ENCODE measurements at places on chromosomes 3 and 15.

- peak; percentile 11 for DNase-seq
Measured at GRCh38 chr15:27342991-27343390, 372.0 kb downstream of the GABRG3 start.

- DNase-seq = no peak
Measured at GRCh38 chr15:95598251-95598855, 732.1 kb upstream of the NR2F2 start.

- no peak for DNase-seq
Measured at GRCh38 chr3:119898478-119899191, 116.7 kb downstream of the NR1I2 start.

DNA sequence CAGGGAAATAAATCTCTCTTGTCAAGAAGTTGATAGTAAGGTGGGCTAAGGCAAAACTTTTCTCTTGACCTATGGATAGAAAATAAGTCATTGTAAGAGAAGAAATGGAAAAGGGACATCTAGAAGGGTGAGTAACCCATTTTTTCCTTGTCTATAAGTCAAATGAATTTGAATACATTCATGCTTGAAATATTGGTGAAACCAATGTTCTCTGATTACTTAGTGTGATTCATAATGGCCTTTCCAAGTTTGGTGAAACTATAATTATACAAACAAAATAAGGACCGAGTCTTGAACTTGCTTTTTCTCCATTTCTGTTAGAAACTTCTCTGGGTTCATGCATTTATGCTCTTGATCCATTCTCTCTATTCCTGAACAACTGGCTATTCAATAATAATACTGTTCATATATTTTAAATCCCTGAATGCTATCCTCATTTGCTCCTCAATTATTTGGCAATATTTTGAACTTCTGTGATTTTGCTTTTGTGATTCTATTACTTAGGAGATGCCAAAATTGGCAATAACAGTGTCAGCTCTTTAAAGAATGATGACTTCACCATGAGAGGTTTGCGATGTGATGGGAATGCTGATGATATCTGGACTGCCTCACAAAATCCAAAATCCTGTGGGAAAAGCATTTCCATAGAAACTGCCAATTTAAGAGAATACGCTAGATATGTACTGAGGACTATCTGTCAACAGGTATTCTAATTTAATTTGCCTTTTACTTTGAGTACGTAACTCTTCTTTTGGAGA, 12.3 kb downstream of the P2RY12 start:
- no peak for DNase-seq

- DNase-seq = no peak
Measured at GRCh38 chr3:39121621-39122020, 14.1 kb downstream of the TTC21A start.

DNA sequence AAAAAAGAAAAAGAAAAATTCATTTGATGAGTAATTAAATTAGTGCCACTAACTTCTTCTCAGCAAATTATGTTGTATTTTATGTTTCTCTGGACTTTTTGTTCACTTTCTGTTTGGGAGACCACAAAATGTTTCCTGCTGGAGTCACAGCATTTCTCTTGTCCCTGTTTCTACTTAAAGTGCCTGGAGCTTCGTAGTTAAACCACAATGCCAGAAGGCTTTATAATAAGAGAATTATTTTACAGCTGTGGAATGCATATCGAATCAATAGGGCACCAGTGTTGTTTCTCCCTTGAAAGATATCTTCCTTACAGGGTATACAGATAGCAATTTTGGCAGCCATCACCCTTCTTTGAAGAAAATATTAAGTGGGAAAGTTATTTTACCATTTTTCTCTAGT, 3.2 kb downstream of the DTWD1 start:
- no peak for DNase-seq

DNA sequence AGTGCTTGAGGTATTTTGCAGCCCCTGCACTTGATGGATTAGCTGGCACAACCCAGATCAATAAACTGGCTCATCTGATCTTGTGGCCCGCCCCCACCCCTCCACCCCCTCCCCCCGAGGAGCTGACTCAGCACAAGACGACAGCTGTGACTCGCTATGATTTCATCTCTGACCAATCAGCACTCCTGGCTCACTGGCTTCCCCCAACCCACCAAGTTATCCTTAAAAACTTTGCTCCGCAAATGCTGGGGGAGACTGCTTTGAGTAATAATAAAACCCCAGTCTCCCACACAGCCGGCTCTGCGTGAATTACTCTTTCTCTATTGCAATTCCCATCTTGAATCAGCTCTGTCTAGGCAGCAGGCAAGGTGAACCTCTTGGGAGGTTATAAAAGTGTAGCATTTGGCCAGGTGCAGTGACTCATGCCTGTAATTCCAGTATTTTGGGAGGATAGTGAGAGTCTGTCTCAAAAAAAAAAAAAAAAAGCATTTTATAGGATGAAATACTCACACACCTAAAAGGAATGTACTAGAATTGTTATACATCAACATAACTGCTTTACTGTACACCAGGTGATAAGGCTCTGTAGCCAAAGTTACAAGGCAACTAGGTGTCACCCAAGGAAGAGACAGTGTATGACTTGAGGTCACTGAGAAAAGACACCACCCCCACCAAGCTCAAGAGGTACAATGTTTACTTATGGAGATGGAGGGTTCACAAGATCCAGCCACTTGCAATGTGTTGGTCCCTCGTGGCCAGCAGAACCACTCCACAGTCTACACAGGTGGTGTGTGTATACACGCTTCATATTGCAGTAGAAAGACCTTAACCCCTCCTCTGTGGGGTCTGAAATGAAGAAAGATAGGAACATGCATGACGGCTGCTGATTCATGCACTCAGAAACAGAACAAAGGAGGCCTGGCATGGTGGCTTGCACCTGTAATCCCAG, 8.6 kb downstream of the ZNF445 start:
- DNase-seq = no peak

- DNase-seq = no peak
Measured at GRCh38 chr3:167989066-167989465, 106.7 kb downstream of the GOLIM4 start.

DNA sequence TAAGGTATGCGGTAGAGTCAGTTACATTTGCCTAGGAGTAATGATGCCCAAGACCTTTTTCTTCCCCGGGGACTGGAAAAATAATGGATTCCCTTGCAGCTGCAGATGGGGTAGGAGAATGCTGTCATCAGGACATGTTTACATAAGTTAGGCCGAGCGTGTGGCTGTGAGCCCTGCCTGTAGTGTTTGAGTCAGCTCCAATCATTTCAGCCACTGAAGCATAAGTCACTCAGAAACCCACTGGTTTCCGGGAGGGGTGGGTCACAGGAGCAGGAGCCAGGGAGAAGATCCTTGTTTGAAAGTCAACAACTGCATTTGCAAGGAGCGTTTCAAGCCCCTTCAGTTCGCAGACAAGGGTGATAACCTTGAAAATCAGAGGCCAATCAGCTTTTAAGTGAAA, 562.3 kb downstream of the MCTP2 start:
- DNase-seq = no peak

DNA sequence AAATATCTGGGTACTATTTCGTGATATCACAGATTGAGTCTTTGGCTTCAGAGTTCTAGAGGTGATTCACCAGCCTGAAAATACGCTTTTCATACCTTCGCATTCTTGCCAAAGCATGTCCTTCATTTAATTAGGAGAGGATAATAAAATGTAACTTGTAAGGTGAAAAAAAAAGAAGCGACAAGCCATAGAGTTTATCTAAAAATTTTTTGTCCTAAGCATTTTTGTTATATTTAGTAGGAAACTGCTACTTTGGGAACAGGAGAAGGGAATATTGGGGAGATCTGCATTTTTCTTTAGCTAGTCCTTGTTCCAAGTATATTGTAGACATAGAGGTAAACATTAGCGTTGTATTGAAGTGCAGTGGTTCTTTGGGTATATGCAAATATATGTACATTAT, 120.1 kb downstream of the TCF12 start:
- DNase-seq = no peak

- DNase-seq = no peak
Measured at GRCh38 chr3:17162116-17162515, 277.4 kb downstream of the PLCL2 start.

GRCh38 chr3:9056581-9056980, 93.3 kb upstream of the RAD18 start:
- peak; percentile 50 for DNase-seq

- DNase-seq = no peak
Measured at GRCh38 chr3:1216856-1217255, 124.0 kb downstream of the CNTN6 start.

DNA sequence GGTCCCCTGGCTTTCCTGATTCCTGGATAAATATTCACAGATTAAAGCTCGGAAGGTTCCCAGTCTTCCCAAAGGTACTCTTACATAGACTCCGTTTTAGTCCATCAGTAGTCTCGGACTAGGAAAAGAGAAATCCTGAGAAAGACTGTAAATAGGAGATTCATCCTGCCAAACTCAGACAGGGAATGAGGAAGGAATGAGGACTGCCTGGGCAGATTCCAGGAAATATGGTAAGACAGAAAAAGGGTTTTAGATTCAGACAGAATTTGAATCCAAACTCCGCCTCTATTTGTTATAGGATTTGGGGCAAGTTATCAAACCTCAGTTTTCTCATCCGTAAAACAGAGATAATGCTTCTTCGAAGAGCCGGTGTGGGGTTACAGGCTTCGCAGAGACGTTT, 77.8 kb upstream of the VGLL4 start:
- DNase-seq = no peak

GRCh38 chr15:69275074-69275670, 23.5 kb upstream of the PAQR5 start:
- DNase-seq = no peak

- DNase-seq = no peak
Measured at GRCh38 chr3:178302966-178303930, 233.0 kb upstream of the KCNMB2 start.

DNA sequence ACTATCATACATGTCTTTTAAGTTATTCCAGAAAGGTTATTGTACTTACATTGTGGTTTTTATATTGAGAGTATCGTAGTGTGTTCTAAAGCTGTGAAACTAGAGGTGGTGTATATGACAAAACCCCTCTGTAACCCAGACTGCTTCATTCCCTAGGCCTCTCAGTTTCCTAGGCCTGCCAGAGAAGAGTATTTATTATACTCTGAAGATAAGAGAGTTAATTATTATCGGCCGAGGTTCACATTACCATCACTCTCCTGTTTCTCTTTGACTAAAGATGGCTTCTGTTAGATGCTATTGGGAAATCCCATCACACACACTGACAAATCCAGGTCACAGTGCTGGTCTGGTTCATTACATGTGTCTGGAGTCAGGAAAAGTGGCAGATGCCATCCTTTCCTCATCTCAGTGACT, 20.5 kb downstream of the EXOSC7 start:
- no peak for DNase-seq

- no peak for DNase-seq
Measured at GRCh38 chr15:26661748-26662147, 111.1 kb downstream of the GABRB3 start.

DNA sequence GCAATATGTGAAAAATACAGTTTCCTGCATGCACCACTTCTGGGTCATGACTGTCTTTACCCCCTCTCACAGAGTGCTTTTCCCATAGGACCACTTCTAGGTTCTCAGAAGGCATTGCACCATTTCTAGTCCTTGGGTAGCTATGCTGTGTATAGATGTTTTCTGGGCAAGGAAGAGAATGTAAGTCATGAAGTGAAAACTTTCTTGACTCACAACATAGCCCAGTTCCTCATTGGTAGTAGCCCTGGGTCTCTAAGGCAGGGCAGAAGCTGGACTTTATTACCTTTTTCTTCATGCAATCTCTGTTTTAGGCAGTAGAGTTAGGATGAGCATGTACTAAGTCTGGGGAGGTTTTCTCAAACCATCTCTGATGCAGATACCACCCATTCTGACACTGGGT, 203.1 kb downstream of the EPHB1 start:
- DNase-seq = no peak

DNA sequence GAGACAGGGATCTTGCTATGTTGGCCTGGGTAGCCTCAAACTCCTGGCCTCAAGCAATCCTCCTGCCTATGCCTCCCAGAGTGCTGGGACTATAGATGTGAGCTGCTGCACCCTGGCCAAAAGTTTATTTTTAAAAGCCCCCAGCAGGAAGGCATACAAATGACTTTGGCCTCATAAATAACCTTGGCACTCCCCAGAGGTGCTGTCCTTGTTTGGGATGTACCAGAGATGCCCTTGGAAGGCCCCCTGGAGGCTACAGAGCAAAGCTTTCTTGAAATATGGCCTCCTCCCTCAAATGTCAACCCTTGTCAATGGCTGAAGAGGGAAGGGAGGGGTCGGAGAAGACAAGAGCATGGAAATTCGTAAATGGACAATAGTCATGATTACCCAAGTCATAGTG, 14.0 kb upstream of the RTP3 start:
- no peak for DNase-seq

- DNase-seq = no peak
Measured at GRCh38 chr3:118128886-118129285, 905.8 kb downstream of the IGSF11 start.

DNA sequence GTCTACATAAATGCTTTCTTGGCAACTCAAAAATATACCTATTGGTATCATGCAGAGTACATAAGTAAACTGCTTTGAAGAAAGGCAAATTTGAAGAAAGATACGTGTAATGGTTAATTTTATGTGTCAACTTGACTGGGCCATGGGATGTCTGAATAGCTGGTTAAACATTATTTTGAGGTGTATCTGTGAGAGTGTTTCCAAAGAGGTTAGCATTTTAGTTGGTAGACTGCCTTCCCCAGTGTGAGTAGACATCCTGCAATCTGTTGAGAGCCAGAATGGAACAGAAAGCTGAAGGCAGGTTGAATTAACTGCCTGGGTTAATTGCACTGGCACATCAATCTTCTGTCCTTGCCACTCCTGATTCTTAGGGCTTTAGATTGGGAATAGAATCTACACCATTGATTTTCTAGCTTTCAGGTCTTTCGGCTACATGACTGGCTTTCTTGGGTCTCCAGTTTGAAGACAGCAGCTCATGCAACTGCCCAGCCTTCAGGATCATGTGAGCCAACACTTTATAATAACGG, 98.3 kb downstream of the CMSS1 start:
- DNase-seq = no peak

GRCh38 chr3:121175083-121175482, 267.1 kb downstream of the STXBP5L start:
- DNase-seq = no peak

DNA sequence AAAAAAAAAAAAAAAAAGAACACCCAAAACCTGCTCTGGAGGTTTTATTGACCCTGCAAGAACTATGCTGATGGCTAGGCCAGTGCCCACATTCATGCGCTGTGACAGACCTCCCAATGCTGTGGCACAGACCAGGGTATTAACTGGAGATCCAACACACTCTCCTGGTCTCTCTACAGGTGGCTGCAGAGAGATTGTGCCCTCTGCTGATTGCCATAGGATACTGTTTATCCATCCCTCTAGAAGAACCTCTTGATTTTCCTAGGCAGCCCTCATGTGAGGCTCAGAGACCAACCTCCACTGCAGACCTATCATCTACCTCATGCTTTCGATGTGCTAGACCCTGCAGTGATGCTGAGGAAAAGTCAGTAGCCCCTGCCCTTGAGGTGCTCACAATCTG, 125.5 kb upstream of the TRIM42 start:
- no peak for DNase-seq

Measured in globus pallidus (tissue), 1 donor.